ENCODE measurements at places on chromosomes 6 and 20.

DNA sequence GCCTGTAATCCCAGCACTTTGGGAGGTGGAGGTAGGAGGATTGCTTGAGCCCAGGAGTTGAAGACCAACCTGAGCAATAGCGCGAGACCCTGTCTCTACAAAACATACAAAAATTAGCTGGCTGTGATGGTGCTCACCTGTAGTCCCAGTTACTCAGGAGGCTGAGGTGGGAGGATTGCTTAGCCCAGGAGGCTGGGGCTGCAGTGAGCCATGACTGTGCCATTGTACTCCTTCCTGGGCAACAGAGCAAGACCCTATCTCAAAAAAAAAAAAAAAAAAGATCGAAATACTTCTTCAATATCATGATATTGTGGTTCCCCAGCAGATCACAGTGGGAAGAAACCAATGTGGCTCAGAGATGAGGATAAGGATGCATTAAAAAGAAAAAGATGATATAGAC lies 47.6 kb downstream of the SOBP start:
- DNase-seq: no peak

GRCh38 chr6:165571721-165572132 lies 91.3 kb downstream of the PDE10A start:
- no peak for DNase-seq

- no peak for DNase-seq
Observed at GRCh38 chr6:10310826-10311225, 104.0 kb downstream of the TFAP2A start.

- DNase-seq: no peak
Observed at GRCh38 chr6:72084992-72085569, 198.7 kb downstream of the RIMS1 start.

DNA sequence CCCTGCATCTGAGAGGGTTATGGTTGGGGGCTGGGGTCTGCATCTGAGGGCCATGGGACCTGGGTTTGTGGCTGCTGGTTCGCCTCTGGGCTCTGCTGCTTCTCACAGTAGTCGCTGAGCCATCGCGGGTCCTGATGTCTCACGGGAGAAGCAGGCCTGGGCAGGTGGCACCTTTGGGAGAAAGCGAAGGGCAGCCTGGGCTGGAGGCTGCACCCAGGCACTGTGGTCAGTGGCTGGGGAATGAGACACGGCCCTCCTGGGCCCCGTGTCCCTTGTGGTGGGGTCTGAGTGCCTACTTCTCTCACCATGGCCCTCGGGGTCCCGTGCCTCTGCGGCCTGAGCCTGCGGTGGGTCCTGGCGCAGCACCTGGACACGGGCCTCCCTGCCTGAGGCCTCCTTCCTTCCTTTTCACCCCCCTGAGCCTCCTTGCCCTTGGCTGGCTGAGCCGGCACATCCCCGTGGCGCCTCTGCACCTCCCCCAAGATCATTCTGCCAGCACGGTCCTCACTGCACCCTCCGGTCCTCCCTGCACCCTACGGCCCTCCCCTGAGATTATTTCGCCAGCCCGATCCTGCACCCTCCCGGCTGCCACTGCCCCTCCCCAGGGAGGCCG lies 206.0 kb downstream of the ERMARD start:
- DNase-seq: no peak

DNA sequence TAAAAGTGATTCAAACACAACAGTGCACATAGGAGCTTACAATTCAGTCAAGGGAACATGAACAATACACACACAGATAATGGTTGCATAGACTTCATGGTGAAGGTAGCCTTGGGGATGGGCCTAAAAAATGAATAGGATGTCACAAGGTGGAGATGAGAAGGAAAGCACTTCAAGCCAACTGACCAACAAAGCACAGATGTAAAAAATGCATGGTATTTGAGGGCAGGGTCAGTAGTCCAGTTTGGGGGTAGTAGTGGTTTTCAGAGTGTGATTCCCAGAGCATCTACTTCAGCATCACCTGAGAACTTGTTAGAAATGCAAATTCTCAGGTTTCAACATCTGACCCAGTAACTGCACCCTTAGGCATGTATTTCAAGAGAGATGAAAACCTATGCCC lies 88.9 kb downstream of the PERP start:
- no peak for DNase-seq

DNA sequence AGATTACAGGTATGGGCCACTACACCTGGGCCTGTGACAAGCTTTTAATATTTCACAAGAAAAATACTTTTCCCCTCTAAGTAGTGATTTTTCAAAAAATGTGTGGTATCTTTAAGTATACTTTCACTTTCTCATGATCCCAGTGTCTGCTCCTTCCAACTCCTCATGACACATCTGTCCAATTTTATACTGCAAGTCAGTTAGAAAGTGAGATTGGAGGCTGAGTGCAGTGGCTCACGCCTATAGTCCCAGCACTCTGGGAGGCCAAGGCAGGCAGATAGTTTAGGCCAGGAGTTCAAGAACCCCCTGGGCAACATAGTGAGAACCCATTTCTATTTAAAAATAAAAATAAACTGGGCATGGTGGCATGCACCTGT lies 20.2 kb downstream of the PIM1 start:
- no peak for DNase-seq

DNA sequence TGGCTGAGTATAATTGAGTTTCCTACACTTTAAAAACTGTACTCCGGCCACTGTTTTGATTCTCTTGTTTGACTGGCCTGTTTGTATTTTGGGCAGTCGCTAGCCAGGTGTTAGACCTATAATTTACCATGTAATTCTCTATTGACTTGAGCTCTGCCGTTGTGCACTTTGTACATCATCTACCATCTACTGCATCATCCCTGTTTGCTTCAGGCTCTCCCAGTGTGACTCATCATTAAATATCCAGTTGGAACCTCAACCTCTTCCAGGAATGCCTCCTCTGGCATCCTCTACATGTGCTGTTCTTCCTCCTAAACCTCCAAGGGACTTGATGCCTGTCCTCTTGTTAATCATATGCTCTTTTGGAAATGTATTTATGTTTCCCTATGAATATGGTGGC lies 72.3 kb downstream of the FARS2 start:
- DNase-seq: no peak

GRCh38 chr6:126372626-126373025 lies 32.7 kb downstream of the CENPW start:
- no peak for DNase-seq

DNA sequence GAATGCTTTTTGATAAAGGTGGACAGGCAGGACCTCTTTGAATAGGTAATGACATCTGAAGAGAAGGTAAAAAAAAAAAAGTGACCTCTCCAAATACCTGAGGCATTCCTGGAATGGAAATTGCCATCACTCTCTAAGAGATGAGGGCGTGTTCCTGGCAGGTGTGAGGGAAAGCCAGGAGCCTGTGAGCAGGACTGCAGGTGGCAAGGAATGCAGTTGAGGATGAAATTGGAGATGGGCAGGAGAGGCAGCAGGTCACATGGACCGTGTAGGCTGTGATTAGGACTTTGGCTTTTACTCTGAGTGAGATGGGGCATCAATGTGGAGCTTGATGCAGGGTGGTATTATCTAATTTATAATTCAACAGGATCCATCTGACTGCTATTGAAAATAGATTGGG lies 227.4 kb downstream of the LRFN2 start:
- no peak for DNase-seq

DNA sequence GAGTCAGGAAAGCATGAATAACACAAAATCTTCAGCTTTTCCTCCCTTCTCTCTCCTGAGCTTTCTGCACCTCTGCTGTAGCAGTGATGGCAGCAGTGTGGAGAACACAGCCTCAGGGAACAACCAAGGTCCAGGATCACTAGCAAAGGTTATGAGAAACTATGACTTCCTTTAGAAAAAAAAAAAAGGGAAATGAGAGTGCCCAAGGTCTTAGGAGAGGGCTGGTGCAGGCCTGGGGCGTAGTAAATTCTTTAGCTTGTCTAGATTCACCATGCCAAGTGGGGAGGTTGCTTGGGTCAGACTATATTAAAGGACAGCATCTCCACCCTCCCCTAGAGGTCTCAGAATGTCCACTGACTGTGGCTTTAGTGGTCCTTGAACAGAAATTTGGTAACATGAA lies 40.4 kb upstream of the POLR1H start:
- DNase-seq: no peak

DNA sequence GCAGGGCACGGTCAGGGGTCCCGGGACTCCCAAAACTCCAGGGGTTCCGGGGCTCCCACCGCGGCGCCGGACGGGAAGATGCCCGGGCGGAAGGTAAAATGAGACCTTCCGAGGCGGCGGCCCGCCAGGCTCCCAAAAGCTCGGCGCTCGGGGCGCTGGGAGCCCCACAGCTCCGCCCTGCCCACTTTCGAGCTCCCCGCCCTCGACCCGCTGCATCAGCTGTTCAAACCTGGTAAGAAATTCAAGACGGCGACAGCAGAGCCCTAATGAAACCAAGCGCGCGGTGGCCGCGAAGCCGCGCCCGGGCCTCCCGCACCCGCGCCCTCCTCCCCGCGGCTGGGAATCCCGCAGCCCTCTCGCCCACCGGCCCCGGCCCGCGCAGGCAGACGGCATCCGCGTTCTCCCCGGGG lies 369 bp downstream of the SLC4A11 start:
- no peak for DNase-seq

DNA sequence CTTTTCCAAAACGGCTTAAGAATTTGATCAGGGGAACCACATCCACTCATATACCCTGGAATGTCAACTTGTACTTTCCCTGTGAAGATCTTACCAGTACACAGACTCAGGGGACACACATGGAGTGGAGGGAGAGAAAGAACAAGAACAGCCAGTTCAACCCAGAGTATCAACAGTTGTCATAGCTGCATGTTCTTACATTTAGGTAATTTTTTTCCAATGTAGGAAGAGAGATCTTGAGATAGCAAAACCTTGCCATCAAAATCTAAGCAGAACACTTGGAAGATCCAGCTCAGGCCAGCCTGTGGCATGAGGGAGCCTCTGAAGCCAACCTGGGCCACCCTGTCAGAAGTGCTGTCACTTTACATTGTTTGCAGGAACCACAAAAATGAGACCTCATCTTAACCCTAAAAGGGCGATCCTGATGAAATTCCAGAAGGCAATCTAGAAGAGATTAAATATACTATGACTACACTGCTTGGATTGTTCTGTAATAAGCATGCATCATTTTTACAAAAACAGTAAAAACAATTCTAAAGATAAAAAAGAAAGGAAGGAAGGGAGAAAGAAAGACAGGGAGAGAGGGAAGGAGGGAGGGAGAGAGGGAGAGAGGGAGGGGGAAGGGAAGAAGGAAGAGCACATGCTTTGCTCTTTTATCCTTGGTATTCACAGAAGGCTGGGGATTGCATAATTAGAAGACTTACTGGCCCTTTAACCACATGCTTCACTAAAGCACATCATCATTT lies 124.7 kb upstream of the TCF21 start:
- no peak for DNase-seq

DNA sequence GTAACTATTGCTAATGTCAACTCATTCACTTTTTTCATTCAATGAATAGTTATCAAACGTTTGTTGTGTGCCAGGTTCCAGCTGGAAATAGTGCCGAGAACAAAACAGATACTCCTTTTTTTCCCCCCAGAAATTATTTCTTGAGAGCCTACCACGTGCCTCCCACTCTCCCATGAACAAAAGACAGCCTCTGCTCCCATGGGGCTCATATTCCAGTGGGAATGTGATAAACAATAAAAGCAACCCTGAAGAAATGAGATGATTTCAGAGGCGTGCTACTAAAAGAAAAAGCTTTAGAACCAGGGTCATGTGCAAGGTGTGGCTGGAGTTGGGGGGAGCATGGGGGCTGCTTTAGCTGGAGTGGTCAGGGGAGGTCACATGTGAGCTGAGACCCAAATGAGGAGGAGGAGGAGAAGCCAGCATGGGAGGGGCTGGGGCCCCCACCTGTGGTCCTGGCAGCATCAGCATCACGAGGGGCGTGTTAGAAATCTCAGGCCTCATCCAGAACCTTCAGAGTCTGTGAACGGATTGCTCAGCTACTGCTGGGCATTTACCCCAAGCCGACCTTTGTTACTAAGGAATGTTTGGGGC lies 157.4 kb downstream of the EYA2 start:
- DNase-seq: no peak

- no peak for DNase-seq
Observed at GRCh38 chr6:15081447-15081846, 164.4 kb upstream of the JARID2 start.

- no peak for DNase-seq
Observed at GRCh38 chr6:98875375-98875774, 41.0 kb downstream of the POU3F2 start.
